Stimulated activated CD4-positive, alpha-beta T cell treated with anti-CD3 and anti-CD28 coated beads, Interleukin-15, amount 100 ng/mL, for 1 hour (primary cell): ENCODE measurements at places on chromosomes 2 and 18.

DNA sequence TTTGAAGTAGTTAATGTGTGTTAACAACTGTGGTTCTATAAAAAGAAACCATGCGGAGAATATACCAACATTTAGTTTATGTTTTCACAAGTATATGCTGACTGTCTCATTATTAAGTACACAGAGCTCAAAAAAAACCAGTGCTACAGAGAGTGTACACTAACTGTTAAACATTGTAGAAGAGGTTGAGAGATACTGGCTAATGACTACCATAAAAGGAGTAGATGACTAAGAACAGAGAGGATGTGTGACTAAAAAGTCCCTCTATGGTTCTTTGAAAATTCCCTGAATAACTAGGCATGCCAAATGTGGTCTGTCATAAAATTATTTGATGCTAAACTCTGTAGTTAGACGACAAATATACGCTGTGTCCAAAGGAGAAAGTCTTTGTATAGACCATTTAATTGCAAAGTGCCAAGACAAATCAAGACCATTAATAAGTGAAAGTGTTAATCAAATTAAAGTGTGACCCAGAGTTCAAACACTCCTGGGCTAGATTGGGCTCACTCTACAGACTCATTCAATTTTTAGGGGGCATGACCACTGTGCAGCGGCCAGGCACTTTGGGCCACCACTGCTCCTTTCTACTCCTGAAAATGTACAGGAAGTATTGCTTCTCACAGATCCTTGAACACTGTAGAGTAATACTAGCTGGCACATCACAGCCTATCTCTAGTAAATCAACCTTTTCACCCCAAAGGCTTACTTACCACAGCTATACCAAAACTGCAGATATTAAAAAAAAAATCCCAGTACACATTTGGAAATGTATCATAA is 45.1 kb upstream of the SERTAD2 start:
- DNase-seq: no peak

GRCh38 chr2:107064750-107065149 is 178.8 kb upstream of the ST6GAL2 start:
- DNase-seq: no peak

DNA sequence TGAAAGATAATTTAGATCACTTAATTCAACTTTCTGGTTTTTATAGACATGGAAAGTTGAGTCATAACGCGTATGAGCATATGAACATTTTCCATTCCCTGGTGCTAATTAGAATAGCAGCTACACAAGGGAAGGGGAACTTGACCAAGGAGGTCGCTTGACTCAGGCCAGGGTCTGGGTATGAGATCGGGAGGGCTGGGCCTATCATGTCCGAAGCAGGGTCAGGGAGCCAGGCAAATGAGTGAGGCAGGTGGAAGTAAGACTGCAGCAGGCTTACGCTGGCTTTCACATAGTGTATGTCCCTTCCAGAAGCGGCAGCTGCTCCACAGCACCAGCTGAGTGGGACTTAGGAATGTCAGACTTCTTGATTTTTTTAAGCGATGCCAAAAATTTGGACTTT is 14.7 kb downstream of the RALB start:
- DNase-seq: no peak

- DNase-seq: no peak
Measured at GRCh38 chr18:77551055-77551454, 301.4 kb downstream of the GALR1 start.

DNA sequence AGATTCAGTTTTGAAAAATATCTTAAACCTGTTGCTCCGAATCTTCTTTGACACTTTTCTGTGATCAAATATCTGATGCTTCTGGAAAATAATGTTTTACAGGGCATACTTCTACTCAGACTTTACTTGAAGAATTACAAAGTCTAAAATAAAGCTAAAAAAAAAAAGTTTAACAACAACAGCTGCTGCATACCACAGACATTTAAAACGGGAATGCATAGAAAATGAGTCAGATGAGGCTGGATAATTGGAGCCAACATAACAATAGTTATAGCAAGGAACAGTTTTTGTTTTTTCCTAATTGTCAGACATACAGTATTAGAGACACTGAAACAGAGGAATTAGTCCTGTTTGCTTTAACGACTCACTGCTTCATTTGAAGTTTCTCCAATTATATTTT is 1090.2 kb downstream of the SUCLG1 start:
- DNase-seq: no peak

- no peak for DNase-seq
Measured at GRCh38 chr2:179518830-179519229, 254.2 kb upstream of the SESTD1 start.

DNA sequence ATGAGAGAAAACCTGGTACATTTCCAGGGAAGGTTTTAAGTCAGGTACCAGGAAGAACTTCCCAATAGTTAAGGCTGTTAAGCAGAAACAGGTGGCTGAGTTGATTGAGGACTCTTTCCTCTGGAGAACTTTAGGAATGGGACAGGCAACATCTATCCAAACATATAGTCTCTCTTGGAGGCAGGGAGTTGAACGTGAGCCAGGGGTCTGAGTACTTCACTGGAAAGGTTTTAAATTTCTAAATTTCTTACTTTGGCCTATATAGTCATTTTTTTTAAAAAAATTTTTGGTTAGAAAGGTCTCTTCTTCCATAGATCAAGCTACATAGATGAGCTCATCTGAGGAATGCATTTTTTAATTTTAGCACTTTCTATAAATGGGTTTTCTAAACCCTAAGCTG is 261.4 kb upstream of the TCF4 start:
- no peak for DNase-seq

GRCh38 chr18:32040936-32041335 is 22.3 kb downstream of the RNF125 start:
- no peak for DNase-seq

- DNase-seq: no peak
Measured at GRCh38 chr2:14567561-14567960, 65.0 kb upstream of the LRATD1 start.

GRCh38 chr2:207473049-207473930 is 56.5 kb upstream of the CREB1 start:
- no peak for DNase-seq

- no peak for DNase-seq
Measured at GRCh38 chr18:75502286-75502685, 74.8 kb upstream of the SMIM21 start.
